CD4-positive, alpha-beta T cell (primary cell): ENCODE measurements at places on chromosomes 4 and X.

DNA sequence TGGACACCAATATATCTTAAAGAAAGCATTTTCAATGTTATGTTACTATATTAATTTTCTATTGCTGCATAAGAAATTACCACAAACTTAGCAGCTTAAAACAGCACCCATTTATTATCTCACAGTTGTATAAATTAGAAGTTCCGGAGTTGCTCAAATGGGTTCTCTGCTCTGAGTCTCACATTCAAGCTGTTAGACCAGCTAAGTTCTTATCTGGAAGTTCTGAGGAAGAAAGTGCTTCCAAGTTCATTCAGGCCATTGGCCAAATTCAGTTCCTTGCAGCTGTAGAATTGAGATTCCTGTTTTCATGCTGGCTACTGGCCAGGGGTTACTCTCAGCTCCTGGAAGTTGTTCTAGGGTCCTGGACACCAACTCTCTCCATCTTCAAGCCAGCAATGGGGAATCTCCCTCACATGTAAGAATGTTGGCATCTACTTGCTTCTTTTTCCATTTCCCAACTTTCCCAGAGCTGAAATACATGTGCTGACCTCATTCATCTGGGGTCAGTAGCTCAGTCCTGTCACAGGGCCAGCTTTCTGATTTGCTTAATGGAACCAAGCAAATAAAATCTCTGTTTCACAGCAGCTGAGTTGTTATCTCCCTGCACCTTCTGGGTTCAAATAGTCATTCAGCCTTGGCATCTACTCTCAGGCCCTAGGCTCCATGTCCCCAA lies 99.6 kb upstream of the INTU start:
- no peak for DNase-seq

GRCh38 chr4:10084651-10085358 lies 31.8 kb downstream of the WDR1 start:
- DNase-seq, result no peak

DNA sequence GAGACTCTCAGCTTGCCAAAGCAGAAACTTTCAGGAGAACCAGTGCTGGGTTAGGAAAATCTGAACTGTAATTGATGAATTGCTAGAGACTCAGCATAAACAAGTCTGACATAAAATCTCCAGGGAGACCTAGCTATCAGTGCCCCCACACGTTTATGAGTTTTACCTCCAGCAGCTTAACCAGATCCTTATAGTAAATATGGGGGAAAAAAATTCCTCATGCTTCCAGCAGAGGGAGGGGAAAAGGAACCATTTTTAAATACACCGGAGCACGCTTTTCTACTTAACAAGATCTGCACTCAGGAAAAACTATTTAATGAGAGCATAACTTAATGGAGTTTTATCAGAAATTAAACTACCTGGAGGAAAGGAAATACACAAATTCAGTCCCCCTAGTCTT lies 1040.7 kb upstream of the INTU start:
- DNase-seq, result no peak

- no peak for DNase-seq
These were observed 7.8 kb downstream of the LDB2 start for GRCh38 chr4:16890651-16891050.

DNA sequence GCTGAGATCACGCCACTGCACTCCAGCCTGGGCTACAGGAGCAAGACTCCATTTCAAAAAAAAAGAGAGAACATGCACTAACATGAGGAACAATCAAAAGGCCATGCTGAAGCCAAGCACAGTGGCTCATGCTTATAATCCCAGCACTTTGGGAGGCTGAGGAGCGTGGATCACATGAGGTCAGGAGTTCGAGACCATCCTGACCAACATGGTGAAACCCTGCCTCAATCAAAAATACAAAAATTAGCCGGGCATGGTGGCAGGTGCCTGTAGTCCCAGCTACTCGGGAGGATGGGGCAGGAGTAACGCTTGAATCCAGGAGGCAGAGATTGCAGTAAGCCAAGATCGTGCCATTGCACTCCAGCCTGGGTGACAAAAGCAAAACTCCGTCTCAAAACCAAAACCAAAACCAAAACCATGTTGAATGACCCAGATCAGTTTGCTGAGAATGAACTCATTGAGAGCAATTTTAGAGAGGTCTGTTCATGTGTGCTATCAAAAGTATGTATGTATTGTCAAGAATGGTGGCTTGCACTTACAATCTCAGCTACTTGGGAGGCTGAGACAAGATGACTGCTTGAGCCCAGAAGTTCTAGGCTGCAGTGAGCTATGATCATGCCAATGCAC lies 44.8 kb downstream of the PDS5A start:
- DNase-seq, result peak; percentile 49

DNA sequence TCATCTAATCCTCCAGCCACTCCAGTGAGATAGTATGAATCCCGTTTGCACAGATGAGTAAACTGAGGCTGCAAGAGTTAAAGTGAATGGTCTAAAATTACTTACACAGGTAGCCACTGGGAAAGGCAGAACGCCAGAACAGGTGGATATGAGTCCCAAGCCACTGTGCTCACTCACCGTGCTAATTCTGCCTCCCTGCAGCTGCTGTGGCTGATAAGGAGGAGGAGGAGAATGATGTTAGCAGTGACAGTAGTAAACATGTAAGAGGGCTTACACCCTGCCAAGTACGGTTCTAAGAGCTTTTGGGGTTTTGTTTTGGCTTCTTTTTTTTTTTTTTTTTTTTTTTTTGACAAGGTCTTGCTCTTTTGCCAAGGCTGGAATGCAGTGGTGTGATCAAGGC lies 90.5 kb upstream of the PRPS2 start:
- DNase-seq, result no peak

DNA sequence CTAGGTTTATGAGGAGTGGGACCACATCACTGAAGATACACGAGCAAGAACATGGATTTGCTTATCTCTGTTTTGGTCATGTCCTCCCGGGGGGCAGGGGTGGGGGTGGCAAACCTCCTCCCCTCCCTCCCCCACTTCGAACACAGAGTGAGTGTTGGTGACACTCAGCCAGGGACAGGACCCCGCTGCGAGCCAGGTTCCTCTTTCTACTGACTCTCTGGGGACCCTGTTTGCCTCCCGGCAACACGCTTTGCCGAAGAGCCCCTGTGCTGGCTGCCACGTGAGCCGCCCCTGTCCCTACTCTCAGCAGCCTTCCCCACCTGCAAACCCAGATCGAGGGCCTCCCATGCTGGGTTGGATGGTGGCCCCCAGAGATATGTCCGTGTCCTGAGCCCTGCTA lies 34.7 kb downstream of the P2RY8 start:
- DNase-seq, result no peak

- DNase-seq, result no peak
These were observed 35.2 kb downstream of the SMIM20 start for GRCh38 chr4:25949173-25949748.

DNA sequence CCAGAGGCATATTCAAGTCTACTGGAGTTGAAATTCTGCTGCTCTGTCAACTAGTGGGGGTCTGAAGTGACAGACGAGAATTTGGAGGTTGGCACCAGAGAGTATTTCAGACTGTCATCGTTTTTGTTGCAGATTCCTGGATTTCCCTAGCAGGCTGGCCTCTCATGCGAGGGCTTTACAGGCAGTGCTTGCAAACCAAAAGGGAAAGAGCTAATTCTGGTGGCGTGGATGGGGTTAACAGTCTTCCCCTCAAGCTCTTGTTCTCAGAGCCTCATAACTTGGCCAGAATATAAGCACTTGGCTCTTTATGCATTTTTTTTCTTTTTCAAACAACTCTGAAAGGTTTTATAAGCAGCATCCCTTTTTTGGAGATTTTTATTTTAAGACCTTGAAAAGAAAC lies at the start of gene SPARCL1:
Gene SPARCL1 (minus strand): TSS at position 190 of the 400 bp plus-strand sequence. CDS start 29,802 bp downstream, outside the sequence.
- DNase-seq, result no peak

DNA sequence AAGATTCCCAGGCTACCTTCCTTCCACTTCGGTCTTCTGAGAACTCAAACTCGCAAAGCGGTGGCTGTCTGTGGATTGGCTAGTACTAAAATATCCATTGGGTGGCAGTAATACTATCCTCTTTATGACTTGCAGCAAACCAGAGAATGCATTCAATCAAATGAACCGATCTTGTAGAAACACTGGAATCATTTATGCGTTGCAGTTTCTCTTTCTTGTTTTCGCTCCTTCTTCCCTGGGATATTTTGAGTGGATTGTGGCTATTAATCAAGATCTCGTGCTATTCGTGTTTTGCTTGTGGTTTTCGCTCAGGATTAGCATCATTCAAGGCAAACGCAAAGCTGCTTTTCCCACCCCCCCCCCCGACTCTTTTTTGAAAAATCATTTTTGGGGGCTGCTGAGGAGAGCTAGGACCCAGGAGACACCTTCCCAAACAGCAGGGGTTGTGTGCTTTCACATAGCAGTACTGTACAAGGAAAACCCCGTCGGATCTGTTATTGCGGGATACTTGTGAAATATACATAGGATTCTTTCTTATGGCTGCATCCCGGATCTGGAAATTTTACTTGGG lies at the start of gene IL1RAPL1:
Gene IL1RAPL1 (plus strand): TSS at position 466 of the 571 bp plus-strand sequence.
- no peak for DNase-seq

GRCh38 chr4:1772853-1773538 lies 20.1 kb upstream of the FGFR3 start:
- DNase-seq, result no peak

- DNase-seq, result no peak
These were observed 62.9 kb downstream of the MAOA start for GRCh38 chrX:43718956-43719355.

DNA sequence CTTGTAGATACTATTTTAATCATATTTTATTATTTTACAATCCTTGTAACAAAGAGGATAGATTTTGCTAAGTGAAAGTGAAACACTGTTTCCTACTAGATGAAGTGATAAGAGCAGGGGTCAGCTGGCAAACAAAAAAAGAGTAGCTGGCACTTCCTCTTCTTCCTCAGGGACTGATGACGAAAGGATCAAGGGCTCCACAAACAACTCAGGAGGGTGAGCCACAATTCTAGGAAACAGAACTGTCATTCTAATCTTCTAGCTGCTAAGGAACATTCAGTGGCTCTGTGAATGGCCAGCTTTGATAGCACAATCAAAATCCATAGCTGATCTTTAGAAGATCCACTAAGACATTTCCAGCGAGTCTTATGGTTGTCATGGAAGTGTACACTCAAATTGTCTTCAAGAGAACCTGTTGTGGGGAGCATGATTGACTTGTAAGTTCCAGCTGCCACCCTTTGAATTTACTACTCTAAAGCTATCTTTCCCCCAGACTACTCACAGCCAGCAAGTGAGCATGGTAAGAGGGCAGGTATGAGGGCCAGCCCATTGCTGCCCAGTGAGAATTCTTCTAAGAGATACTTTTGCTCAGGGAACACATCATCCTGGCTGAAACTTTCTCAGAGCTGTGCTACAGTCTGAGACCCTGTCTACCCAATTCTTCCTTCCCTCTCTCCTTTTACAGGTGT lies 275.7 kb upstream of the RASGEF1B start:
- DNase-seq, result peak; percentile 15

GRCh38 chr4:82430964-82431745 lies 765 bp downstream of the ENOPH1 start:
- DNase-seq, result peak; percentile 69

GRCh38 chr4:150952167-150952845 lies 62.8 kb downstream of the LRBA start:
- no peak for DNase-seq

DNA sequence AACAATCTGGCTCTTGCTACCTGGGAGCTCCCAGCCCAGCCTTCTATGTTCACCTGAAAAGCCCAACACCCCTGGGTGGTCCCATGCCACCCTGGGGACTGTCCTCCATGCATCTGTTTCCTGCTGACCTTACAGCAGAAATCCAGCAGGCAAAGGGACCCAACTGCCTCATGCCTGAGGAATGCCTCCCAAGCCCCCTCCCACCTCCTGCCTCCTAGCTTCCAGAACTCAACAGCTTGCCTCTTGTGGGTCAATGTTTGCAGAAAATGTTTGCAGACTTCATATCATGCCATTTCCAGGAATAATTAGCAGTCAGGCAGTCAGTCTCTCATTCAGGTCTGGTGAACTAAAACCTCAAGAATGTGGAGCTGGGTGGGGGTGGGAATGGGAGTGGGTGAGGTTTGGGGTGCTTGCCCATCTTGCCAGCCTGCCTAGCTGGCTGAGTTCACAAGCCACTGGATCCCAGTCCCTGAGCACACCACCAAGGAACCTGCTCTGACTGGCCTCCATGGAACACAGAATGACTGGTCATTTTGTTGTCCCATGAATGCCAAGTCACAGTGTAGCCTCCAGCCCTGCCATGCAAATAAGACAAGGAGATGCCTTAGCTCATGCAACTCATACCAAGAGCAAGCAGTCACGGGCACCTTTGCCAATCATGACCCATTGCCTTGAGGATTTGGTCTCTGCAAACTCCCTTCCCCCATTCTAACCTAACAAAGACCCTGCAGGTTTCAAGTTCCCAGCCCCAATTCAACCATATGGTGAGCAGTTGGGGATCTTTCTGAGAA lies 12.1 kb upstream of the PLAC1 start:
- DNase-seq, result no peak

GRCh38 chr4:119227690-119228089 lies 15.2 kb downstream of the USP53 start:
- no peak for DNase-seq

- no peak for DNase-seq
These were observed 10.3 kb upstream of the ODAPH start for GRCh38 chr4:75545526-75545925.

DNA sequence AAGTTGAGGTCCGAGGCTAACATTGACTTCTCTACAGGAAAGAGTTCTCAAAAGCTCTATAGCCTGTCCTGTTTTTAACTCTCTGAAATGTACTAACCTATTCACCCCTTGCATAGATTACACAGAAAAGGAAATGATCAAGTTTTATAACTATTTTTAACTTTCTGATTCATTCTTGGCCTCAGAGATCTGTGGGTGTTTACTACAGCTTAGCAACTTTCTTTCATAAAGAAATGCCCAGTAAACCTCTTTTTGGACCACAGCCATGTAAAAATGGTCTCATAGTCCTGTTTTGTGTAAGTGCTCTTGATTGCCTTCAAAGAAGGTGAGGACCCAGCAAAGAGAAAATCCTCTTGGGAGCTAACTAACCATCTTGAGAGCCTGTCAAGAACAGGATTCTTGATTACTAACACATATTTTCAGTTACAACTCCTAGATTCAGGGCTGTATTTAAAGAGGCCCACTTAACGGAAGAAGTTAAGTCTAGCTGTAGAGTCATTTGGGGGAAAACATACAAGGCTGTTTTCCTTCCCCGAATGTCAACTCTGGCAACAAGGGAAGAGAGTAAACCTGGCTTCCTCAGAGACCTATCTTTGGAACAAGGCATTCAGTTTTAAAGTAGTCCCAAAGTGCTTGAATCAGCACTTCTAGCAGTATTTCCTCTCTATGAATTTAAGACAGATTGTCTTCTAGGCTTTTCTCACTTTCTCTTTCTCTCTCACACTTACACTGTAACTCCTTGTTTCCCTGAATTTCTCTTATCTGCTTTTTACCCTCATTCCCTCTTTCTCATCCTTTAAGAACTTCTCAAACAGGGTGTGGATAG lies 78.2 kb downstream of the IL21 start:
- DNase-seq, result no peak

DNA sequence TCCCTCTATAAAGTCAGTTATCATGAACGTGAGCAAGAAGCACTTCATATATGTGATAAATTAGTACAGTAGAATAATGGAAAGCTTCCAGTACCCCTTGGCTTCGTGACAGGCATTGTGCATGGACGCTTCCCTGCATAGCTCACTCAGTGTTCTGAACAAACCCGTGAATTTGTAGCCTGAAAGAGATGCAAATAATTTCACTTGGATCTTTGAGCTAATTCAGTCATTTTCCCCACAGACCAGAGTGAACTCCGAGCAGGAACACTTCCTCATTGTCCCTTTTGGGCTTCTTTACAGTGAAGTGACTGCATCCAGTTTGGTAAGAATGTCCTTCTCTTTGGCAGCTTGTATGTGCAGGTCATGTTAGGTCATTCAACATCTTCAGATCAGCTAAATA lies 50.1 kb downstream of the ADD1 start:
- DNase-seq, result no peak

- no peak for DNase-seq
These were observed 45.2 kb upstream of the UNC5C start for GRCh38 chr4:95594013-95594412.

- DNase-seq, result peak; percentile 23
These were observed 63.2 kb downstream of the CLDN22 start for GRCh38 chr4:183256756-183257385.
